Activated CD4-positive, alpha-beta memory T cell treated with anti-CD3 and anti-CD28 coated beads, Interleukin-2, amount 10 ng/mL, durations not matched to agents 7 days and 5 days (primary cell): ENCODE measurements at places on chromosomes 11 and 22. TPM values are rescaled to one million over a fixed set of nuclear protein-coding genes. Genes with fewer than 3 reads are reported as not detected.

The PKDREJ gene
- not detected for total RNA-seq

The CRYBB2 gene
- not detected for total RNA-seq

The MUC5B gene
- not detected for total RNA-seq

The SEPTIN3 gene
- total RNA-seq, result 3.2 TPM

The SMC1B gene
- 0.50 TPM for total RNA-seq

The SCARF2 gene
- total RNA-seq, result 1.2 TPM

The SMIM35 gene
- total RNA-seq, result 0.45 TPM

The CRYBA4 gene
- 0.48 TPM for total RNA-seq

The PLET1 gene
- not detected for total RNA-seq

The KCNC1 gene
- not detected for total RNA-seq

The GLB1L2 gene
- 2.1 TPM for total RNA-seq

The KIAA1671 gene
- total RNA-seq, result 35.0 TPM

The OR51E2 gene
- not detected for total RNA-seq

The GAL3ST1 gene
- not detected for total RNA-seq

The SVIP gene
- 27.5 TPM for total RNA-seq

The PLEKHB1 gene
- 8.4 TPM for total RNA-seq

The OR10D3 gene
- not detected for total RNA-seq

The CALCB gene
- 1.5 TPM for total RNA-seq

The KREMEN1 gene
- total RNA-seq, result not detected

The KCNJ11 gene
- total RNA-seq, result 0.55 TPM

The ANKK1 gene
- total RNA-seq, result not detected

The VSIG10L2 gene
- not detected for total RNA-seq

The SBF2 gene
- total RNA-seq, result 9.0 TPM
